ENCODE measurements at places on chromosomes 6 and 20.

DNA sequence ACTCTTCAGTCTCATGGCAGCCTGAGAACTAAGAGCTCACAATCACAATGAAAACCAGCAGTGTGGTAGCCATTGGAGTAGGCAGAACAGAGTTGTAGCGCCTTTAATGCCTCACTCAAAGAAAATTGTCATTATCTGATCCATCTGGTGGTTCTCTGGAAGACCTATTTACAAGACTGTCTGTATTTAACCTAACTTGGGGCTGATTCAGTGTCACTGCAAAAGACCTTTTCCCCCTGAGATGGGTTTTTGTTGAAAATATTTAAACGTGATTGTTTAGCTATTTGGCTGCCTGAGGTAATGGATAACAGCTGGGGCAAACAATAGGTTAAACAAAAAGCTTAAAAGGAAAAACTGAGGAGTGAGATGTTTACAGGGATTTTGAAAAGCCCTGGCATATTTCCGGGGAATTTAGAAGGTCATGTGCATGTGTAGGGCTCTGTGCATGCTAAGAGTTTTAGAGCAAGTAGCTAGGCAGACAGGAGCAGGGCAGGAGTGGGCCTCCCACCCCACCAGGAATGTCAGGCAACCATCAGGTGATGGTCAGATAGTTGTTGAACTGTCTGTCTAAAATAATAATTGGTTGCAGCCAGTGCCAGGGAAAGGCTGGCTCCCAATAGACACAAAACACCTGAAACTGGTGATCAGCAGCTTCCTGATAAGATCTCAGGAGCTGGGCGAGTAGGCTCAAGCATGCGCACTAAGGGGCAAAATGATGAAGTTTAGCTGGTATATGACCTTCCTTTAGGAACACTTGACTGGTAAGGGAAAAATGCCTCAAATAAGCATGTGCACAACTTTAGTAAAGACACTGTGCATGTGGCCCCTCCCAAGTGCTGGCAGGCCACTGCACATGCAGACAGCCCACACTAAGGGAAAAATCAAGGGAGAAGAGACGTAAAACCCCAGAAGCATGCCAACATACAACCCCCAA is 70.8 kb upstream of the AKIRIN2 start:
- DNase-seq: no peak

- DNase-seq: no peak
Observed at GRCh38 chr6:5167501-5167900, 82.4 kb downstream of the PPP1R3G start.

GRCh38 chr6:12593771-12594529 is 122.6 kb upstream of the PHACTR1 start:
- no peak for DNase-seq

- no peak for DNase-seq
Observed at GRCh38 chr20:4369798-4370124, 351.9 kb upstream of the PRND start.

- no peak for DNase-seq
Observed at GRCh38 chr20:61805365-61805764, 260.3 kb downstream of the TAF4 start.

- no peak for DNase-seq
Observed at GRCh38 chr6:99530627-99531026, 15.4 kb upstream of the USP45 start.

DNA sequence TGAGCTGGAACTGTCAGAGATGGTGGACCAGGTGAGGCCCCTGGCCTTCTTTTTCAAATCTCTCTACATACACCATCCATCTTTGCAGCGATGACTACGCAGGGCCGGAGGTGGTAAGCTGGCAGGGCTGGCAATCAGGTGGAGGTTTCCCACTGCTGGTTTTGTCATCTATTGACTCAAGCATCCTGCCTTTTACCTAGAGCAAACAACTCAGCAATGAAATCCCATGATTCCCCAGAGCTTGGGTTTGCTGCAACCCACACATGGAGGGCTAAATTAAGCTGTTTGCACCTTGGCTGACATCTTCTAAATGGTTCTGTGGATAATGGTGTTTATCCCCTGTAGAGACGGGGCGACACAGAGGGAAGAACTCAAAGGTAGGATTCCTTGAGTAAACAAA is 170.2 kb downstream of the SCP2D1 start:
- DNase-seq: no peak

DNA sequence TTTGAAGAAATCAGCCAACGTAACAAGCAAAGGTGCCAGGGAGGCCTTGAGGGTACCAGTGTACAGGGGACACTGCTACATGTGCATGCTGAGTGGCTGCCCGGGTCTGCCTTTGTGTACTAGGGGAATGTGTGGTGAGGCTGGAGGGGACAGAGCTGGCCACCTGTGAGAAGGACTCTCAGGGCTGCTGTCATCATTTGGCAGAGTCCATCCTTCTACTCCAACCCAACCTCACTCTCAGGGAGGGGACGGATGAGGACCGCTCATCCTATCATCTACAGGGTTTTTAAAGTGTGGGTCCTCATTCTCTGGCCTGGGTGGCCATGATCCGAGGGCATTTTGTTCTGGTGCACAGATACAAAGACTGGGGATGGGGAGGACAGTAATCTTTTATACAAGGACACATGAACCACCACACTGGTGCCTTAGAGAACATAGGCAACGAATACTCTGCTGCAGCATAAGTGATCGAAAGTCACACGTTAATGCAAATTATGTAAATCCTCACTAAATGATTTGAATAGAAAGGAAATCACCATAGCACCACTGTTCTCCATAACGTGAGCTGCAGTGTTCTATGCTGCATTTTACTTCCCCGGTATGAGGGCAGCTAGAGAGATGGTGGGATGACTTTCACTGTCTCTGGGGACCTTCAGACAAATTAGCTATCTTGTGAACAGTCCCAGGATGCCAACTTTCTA is 181.4 kb downstream of the GMPR start:
- DNase-seq: no peak

DNA sequence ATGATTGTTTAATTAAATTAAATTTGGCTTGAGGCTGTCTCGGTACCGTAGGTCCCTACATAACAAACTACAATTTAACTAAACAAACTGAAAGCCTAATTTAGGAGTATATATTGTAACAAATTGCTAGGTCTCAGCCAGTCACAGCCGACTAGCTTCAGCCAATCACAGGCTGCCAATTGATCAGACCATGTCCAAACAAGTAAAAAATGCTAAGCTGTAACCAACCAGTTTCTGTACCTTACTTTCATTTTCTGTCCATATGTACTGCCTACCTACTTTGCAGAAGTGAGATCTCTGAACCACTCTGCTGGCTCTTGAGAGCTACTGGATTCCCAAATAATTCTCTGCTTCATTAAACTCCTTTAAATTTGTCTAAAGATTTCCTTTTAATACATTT is 648.0 kb upstream of the GJE1 start:
- DNase-seq: no peak

DNA sequence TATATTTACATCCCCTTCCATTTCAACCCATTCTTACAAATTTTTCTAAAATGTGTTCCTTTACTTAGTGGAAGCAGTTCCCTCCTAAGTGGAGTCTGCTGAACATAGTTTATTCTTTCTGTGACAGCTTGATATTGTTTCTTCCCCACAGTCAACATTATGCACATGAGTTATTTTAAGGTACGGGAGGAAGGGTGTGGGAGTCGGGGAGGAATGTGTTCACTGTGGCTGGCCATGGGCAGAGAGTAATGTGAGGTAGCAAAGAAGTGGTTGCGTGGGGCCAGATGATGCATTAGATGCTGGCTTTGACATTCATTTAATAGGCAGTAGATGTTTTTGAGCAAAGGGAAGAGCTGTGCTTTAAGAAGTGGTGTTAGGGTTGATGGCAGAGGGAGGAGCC is 98.5 kb downstream of the ARMC2 start:
- no peak for DNase-seq

DNA sequence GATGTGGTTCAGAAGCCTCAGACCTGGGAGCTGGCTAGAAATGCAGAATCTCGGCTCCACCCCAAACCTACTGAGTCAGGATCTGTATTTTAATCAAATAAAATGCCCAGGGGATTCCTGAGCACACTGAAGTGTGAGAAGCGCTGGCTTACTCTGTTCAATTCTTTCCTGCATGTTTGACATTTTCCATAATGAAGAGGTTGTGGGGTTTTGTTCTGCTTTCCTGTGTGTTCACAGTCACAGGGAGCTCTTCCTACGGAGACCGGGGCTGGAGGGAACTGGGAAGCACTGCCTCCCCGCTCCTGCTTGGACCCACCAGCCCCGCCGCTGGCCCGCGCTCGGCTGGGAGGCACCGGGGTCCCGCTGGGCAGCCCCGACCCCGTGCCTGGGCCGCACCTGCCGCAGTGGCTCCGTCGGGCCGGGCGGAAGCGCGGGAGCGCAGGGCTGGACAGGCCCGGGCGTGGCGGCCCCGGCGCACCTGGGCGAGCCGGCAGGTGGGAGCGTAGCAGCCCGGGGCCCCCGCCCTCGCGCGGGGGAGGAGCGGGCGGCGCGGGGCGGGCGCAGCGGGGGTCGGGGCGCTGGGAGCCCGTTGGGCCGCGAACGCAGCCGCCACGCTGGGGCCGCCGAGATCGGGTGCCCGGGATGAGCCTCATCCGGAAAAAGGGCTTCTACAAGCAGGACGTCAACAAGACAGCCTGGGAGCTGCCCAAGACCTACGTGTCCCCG is at the start of gene MAPK13:
MAPK13 (plus strand) TSS at position 573 of the 726 bp plus-strand sequence; CDS start at position 643, 70 bp downstream.
- DNase-seq: peak; percentile 77

- DNase-seq: no peak
Observed at GRCh38 chr6:88748141-88748540, 215.3 kb downstream of the RNGTT start.

GRCh38 chr20:37690626-37691369 is 3.0 kb upstream of the CTNNBL1 start:
- DNase-seq: no peak

- no peak for DNase-seq
Observed at GRCh38 chr6:77097940-77098339, 365.4 kb downstream of the HTR1B start.

- DNase-seq: no peak
Observed at GRCh38 chr20:45538209-45538799, 978 bp downstream of the WFDC6 start.

DNA sequence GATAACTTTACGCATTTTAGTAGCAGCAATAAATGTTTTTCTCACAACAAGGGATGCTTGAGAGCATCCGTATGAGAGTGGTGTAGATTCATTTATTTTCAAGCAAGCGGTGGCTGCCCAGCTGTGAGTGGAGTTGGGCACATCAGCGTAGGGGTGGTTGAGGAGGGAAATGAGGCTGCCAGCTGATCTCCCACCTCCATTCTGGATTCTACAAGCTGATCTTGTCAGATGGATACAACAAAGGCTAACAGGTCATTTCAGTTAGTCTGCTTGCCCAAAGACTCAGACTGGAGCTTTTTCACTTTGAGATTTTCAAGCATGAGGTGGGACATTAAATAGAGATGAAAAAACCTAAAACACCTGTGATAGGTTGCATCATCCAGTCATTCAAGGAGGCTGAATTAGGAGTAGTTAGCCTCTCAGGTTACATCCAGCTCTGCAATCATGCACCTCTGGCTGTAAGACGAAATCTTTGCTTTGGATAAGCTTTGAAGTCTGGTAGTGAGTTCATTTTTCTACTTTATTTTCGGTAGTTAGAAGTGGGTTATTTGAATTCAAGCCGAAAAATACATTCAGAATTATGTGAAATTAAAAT is 1.9 kb upstream of the BACH2 start:
- no peak for DNase-seq

GRCh38 chr20:44478206-44478605 is 2.5 kb downstream of the TTPAL start:
- DNase-seq: no peak

DNA sequence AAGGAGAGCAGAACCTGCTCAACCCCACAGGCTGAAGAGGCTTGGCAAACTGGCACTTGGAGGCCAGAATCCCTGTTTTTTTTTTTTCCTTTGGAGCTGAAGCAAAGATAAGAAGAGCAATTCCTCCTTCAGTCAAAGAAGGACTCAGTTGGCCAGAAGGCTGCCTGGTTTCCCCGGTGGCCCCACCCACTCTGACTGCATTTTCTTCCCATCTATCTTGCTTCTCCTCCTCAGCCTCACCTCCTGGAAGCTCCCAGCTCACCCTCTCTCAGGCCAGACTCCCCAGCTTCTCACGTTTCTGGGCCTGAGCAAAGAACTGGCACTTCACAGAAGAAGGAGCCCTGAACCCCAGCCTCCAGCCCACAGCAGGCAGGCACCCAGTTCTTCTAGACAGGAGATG is 2.4 kb downstream of the LRFN2 start:
- DNase-seq: no peak

Data from 8988T (cell line).